ENCODE measurements at places on chromosomes 6 and 20.

GRCh38 chr6:118306392-118307238, 241.5 kb upstream of the PLN start:
- DNase-seq = no peak

GRCh38 chr20:41510847-41511450, 107.2 kb downstream of the CHD6 start:
- no peak for DNase-seq

GRCh38 chr6:162371121-162371520, 356.4 kb downstream of the PRKN start:
- no peak for DNase-seq

DNA sequence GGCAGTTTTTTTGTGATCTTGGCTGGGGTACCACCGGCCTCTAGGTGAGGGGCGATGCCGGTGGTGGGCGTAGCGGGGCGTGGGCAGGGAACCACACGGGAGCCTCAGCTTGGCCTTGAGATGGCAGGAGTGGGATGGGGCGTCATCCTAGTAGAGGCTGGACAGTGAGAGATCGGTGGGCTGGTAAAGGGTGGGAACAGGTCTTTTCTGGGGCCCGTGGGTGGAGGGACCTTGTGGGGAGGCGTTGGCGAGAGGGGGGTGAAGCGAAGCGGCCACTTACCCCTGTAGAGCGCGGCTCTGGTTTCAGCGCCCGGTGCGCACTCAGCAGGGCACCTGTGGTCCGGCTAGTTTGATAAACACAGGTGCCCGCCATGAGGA, 12.0 kb downstream of the ITPR3 start:
- no peak for DNase-seq

DNA sequence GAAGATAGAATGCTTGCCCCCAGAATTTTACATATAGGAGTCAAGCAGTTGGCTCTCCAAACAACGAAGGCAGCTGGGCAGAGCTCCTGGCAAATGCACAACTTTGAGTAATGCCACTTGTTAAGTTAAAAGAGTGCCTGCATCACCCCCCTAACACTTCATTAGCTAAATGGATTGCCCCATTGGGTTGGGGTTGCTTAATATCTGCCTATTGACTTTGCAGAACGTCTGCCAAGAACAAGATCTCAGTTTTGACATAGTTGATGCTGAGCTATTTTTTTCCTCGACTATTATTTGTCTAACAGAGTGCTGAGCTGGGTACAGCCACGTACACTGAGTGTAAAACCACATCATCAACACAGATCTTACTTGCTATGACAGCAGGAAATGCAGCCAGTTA, 12.1 kb downstream of the ANKRD60 start:
- DNase-seq = no peak

DNA sequence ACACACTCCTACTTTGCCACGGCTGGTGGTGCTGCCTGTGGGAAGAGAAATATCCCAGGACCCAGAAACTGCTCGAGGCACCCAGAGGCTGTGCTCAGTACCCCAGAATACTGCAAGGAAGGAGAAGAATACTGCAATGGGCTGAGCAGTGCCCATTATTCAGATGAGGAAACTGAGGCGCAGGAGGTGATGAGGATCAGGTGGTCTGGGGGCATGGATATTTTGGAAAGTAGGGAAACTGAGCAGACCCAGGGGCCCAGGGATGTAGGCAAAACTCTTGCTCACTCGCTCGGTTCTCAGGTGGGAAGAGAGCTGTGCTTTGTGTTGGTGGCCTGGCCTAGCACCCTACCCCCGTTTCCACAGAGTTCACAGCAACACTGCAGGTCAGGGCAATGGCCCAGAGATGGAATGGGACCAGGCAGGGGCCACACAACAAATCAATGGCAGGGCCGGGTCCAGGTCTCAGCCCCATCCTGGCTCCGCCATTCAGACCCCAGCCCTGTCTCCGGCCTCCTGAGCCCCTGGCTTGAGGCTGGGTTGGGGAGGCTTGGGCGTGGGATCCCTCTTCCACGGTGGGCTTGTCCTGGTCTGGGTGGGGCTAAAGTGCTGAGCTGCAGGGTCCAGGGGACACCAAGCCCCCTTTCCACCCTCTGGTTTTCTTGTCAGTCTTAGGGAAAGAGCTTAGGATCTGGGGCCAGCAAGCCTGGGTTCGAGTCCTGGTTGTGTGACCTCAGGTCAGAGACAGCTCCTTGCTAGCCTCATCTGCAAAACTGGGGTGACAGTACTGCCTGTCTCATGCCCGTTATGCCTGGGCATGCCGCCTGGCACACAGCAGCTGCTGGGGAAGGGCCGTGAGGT, 33.9 kb downstream of the SUN5 start:
- DNase-seq = no peak

DNA sequence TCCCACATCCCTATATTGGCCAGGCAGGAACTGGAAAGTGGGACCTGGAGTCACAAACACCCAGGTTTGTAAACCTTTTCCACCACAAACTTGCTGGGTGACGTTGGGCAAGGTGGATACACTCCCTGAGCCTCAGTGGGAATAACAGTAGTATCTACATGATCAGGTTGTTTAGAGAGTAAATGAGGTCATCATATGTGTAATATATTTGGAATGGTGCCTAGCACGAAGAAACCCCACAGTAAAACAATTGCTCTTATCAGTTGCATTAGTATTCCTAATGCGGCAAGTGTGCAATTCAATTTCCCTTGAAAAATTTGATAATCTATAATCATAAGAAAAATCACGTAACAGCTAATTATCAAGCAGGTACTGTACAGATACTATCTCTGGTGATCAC, 51.9 kb downstream of the HIVEP2 start:
- no peak for DNase-seq

GRCh38 chr20:44997171-44997570, 30.9 kb downstream of the STK4 start:
- DNase-seq = no peak

DNA sequence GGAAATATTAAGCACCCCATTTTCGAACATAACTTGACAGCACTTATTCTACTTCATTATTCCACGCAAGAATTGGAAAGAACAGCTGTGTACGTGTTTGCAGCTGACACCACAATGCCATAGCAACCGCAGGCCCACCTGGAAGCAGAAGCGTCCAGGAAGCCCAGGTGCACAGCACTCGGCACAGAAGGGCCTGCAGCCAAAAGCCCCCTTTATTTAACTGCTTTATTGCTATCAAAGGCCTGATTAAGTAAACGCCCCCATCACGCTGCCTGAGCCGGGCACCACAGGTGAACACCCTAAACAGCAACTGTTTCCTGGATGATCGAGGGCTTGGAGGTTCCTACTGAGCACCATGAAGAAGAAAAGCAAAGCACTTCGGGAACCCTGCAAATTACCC, 6.3 kb downstream of the TAF4 start:
- no peak for DNase-seq

DNA sequence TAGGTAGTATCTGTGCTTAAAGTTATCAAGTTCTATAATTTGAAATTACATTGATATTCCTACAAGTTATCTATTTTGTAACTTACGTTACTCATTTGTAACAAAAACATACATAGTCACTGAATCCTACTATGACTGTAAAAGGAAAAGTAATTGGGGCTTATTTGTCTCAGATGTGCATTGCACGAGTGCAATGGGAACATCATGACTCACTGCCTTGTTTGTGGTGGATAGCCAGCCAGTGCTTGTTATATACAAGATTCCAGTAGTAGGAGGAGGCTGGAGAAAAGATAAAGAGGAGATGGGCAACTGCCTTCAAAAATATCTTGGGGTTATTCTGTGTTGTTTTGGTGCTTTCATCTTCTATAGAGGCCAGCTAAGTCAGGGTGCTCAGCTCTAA, 164.1 kb downstream of the RNF144B start:
- DNase-seq = no peak

GRCh38 chr6:53982366-53983050, 128.7 kb upstream of the MLIP start:
- no peak for DNase-seq

GRCh38 chr6:145119081-145119480, 616.2 kb downstream of the EPM2A start:
- no peak for DNase-seq

- no peak for DNase-seq
These were observed 699.9 kb downstream of the FRK start for GRCh38 chr6:115360602-115361325.

- DNase-seq = no peak
These were observed 785.6 kb downstream of the QKI start for GRCh38 chr6:164200071-164200470.

DNA sequence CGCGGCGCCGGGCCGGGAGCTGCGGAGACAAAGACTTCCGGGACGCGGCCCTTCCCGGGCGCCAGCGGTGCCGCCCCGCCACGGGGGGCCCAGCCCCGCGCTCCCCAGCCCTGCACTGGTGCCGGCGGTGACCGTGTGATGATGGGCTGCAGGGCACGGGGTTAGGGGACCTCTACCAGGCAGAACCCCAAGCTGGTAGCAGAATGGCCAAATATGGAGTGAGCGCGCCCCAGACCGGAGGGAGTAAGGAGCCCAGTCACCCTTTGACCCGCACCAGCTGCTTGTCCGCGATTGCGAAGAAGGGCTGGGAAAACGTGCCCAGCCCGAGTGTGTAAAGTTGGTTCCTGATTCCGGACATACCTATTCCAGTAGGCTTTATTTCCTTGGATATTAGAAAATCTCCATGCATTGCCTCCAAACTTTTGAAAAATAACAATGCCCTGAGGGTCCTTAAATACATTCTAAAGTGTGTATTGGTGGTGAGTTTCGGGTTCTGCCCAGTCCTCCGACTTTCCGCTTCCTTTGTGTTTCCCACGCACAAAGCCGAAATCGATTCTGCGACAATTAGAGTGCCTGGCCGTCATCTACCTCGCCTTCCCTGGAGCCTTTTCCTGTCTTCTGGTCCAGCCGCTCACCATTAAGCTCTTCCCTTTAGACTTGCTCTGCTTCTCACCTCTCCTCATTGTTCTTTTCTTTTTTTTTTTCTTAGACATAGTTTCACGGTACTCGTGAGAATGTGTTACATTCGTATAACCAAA, 1.1 kb downstream of the ABRACL start:
- DNase-seq = peak; percentile 67

DNA sequence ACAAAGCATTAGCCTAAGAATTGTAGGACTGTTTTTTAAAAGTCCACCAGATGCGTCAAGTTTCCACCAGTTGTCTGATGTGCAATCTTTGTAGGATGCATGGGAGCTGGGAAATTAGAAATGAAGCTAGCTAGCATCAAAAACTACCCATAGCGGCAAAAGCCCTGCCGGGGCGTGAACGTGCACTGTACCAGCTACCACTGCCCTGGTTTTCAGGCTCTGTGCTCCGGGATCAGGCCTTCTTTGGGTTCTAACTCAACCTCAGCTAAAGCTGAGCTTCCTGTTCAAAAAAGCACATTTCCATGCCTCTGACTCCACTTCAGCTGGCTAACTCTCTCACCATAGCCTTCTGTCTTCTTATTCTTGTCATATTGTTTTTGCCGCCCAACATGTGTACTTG, 26.9 kb upstream of the FUCA2 start:
- DNase-seq = no peak

- no peak for DNase-seq
These were observed 2.6 kb upstream of the CENPW start for GRCh38 chr6:126337323-126337722.

- no peak for DNase-seq
These were observed 122.3 kb downstream of the ANKS1A start for GRCh38 chr6:35011096-35012041.

DNA sequence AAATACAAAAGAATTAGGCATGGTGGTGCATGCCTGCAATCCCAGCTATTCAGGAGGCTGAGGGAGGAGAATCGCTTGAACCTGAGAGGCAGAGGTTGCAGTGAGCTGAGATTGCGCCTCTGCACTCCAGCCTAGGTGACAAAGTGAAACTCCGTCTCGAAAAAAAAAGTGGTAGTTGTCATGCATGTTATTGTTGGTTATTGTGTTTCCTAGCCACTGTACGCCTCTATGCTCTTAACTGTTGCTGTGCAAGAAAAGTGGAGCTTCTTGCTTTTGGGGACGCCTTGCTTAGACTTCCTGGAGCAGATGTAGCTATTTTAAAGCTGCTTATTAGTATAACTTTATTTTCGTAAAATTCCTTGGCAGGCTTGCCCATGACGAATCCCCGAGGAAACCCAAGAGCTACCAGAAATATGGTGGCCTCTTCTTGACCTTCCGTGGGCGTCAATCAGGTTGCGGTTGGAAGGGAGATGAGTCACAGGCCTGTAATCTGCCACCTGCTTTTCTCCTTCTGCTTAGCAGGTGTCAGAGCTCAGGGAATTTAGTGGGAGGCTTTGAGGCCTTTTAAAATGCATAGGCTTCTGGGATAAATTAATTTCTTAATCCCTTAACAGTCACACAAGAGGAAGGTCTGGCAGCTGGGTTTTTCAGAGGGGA, 17.3 kb downstream of the GABRR2 start:
- peak; percentile 42 for DNase-seq

- peak; percentile 11 for DNase-seq
These were observed 152.0 kb downstream of the PAK5 start for GRCh38 chr20:9686866-9687265.

GRCh38 chr20:41391587-41392001, 25.0 kb upstream of the EMILIN3 start:
- no peak for DNase-seq

- no peak for DNase-seq
These were observed 930.8 kb downstream of the TFAP2A start for GRCh38 chr6:9484091-9484490.

- DNase-seq = no peak
These were observed 87.5 kb upstream of the MPC1 start for GRCh38 chr6:166470029-166470862.

GRCh38 chr6:83221889-83222479, 28.8 kb downstream of the RWDD2A start:
- DNase-seq = peak; percentile 19

- DNase-seq = no peak
These were observed 137.2 kb downstream of the FARS2 start for GRCh38 chr6:5398530-5398929.

- no peak for DNase-seq
These were observed 23.7 kb downstream of the MOCS3 start for GRCh38 chr20:50982363-50982762.

GRCh38 chr6:14240411-14241166, 123.0 kb downstream of the CD83 start:
- no peak for DNase-seq

DNA sequence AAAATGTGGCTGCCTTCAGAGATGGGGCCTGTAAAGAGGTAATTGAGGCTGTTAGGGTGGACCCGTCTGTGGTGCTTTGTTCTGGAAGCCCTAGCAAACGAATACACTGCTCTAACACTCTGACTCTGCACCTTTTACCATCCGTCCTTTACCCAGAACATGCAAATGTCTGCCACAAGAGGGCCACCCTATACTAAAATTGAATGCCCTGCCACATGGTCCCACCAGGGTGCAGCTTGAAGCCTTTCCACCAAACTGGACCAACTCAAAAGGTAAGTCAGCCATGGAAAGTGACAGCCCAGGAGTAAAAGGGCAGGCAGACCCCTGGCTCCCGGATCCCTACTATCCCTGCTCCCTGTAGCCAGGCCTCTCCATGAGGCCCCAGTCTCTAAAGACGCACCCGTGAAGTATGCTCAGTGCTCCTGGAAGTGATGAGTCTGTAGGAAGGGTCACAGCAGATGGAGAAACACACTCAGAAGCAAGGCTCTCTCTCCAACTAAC, 5.8 kb upstream of the BFSP1 start:
- peak; percentile 88 for DNase-seq

GRCh38 chr6:31495580-31495979, 2.4 kb upstream of the MICB start:
- no peak for DNase-seq

GRCh38 chr6:163412801-163413344, 1.6 kb upstream of the QKI start:
- no peak for DNase-seq

Data from iPS-NIHi11 (cell line).